Tibial artery (tissue), 4 donors: ENCODE measurements at places on chromosomes 3 and 15.

GRCh38 chr3:32405155-32405554 is 13.5 kb downstream of the CMTM7 start:
- no peak for DNase-seq

DNA sequence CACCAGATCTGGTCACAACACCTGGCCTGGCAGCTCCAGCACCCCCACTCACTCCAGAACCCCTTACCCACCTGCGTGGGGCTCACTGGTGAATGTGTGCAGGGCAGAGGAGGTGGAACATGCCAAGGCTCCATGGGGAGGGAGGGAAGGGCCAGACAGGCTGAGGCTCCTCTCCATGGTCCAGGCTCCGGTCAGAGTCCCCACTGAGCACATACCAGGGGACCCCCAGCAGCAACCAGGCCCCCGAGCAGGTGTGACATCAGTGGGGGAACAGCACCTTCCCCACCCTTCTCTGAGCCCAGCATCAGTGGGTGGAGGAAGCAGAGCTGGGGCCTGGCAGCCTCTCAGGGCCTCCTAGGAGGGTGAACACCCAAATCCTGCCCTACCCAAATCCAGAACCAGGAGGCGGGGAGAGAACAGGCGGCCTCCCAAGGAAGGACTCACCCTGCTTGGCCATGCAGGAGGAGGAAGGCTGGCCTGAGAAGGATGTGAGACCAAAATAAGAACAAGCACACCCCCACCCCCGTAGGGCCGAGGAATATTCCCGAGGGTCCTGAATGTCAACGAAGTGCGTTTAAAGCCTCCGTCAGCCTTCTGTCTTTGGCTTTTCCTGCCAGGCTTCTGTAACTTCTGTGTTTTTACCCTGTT is 1.1 kb upstream of the GP9 start:
- DNase-seq: peak; percentile 82

- no peak for DNase-seq
Observed at GRCh38 chr3:156682501-156682900, 8.1 kb downstream of the TIPARP start.

- DNase-seq: no peak
Observed at GRCh38 chr3:169240786-169241486, 422.6 kb downstream of the MECOM start.

- DNase-seq: no peak
Observed at GRCh38 chr3:196706731-196707130, 5.3 kb downstream of the CEP19 start.

DNA sequence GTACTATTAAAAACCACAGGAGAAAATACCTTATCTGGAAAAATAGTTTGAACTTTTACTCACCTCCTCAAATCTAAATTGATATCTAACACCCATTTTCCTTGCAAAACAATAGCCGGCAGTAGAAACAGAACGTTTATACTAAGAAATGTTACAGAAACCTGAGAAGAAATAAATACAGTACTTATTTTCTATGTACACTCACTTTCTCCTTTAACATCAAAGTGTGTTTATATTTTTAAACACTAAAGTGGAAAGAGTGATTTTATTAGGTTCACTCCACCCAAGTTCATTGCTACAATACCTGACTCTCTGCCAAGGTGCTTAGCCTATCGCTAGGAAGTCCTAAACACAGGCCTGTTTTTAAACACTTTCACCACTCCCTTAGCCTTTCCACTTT is 87.8 kb upstream of the TJP1 start:
- DNase-seq: no peak

- no peak for DNase-seq
Observed at GRCh38 chr3:129620828-129621559, 14.5 kb upstream of the PLXND1 start.

GRCh38 chr3:190019006-190019405 is 101.7 kb downstream of the P3H2 start:
- DNase-seq: no peak

DNA sequence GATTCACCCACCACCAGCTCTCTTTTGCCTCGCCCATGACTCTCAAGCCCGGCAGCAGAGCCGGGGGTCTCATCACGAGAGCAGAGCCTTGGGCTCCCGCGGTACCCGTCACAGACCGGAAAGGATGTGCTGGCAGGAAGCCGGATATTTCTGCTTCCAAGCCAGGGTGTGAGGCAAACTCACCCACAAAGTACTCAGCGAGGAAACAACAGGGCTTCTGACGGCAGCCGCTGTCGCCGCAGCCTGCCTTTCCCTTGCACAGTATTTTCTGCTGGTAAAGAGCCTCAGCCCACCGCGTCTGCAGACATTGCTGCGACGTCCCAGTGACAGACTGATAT is 119.9 kb downstream of the NSMCE3 start:
- DNase-seq: no peak

DNA sequence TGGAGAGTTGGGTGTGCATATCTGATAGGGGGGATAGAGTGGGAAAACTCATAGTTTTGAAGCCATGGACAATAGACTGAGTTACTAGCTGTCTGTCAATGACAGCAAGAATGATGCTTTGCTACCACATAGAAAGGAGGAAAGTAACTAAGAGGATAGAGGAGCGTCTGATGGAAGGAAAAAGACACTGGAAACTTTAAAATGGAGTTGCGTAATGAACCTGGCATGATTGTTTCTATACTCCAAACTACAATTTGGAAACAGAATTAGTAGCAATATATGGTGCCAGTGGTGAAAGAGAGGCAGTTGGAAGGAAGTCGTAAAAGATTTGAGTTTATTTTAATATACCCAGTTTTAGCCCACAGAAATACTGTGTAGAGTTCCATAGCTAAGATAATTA is 163.6 kb downstream of the TUSC7 start:
- no peak for DNase-seq

- no peak for DNase-seq
Observed at GRCh38 chr3:55882006-55882405, 394.9 kb upstream of the WNT5A start.

GRCh38 chr3:28903171-28903601 is 377.7 kb upstream of the RBMS3 start:
- peak; percentile 60 for DNase-seq

DNA sequence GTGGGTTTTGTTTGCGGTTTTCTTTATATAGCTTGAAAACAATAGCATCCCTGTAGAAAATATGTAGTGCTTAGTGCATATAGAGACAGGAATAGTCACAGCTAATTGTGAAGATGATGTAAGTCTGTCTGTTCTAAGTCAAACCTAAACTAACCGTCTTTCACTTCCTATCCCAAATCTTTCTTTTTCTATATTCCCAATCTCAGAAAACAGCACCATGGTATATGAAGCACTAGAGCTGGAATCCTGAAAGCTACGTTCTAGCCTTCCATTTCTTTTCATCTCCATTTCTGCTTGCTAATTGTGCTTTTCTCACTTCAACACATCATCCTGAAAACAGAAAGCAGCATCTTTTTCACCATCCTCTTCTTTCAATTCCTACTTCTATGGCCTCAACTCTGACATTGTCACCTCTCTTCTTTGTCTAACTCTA is 1235.5 kb downstream of the ROBO2 start:
- DNase-seq: no peak

- no peak for DNase-seq
Observed at GRCh38 chr3:126456211-126456610, 19.5 kb downstream of the ZXDC start.

GRCh38 chr15:62771234-62771633 is 271.3 kb upstream of the TPM1 start:
- DNase-seq: no peak
